Adrenal gland (tissue), 19 donors: ENCODE measurements at places on chromosomes 6 and 20. TPM values are rescaled to one million over a fixed set of nuclear protein-coding genes. Genes with fewer than 3 reads are reported as not detected.

The DPPA5 gene
- not detected for total RNA-seq

The RSPH3 gene
- total RNA-seq = 10.1 TPM

- H3K36me3 ChIP-seq = no peaks in the 10 kb centered on the region
- no peak for DNase-seq
- H3K4me3 ChIP-seq = no peak overlapping the region
- H3K27ac ChIP-seq = no peak overlapping the region
- H3K4me1 ChIP-seq = no peaks in the 10 kb centered on the region
These were observed 508.0 kb downstream of the TBC1D32 start for GRCh38 chr6:120826253-120826652.

GRCh38 chr6:76892542-76892941 lies 570.7 kb downstream of the HTR1B start:
- H3K27me3 ChIP-seq = no peaks in the 10 kb centered on the region
- no peak for DNase-seq
- no peak overlapping the region for H3K4me3 ChIP-seq
- H3K36me3 ChIP-seq = no peaks in the 10 kb centered on the region

The CLPSL2 gene
- not detected for total RNA-seq

The PRSS16 gene
- 0.78 TPM for total RNA-seq

DNA sequence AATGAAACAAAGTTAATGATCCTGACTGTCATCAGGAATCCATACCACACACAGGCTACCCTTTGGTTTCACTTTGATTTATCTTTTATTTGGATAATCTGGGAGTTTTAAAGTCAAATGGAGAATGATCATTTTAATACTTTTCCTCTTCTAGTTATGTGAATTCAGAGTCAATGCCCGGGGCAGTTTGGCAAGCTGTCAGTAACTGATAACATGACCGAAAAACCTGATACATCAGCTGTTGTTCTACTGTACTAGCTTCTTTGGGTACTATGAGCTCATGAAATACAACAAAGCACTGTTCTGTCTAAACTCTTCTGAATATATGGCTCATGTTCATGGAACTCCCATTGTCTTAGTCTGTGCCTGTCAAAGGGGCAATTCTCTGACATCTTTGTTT lies 30.2 kb downstream of the KLHL31 start:
- DNase-seq = no peak
- no peak overlapping the region for H3K4me3 ChIP-seq
- no peaks in the 10 kb centered on the region for H3K4me1 ChIP-seq
- H3K36me3 ChIP-seq = no peaks in the 10 kb centered on the region
- no peak overlapping the region for H3K27ac ChIP-seq
- H3K27me3 ChIP-seq = no peaks in the 10 kb centered on the region

GRCh38 chr6:43287717-43288679 lies 10.1 kb upstream of the SLC22A7 start:
- DNase-seq = no peak
- peaks cover 11% of the 10 kb centered on the region for H3K4me1 ChIP-seq
- no peaks in the 10 kb centered on the region for H3K27me3 ChIP-seq
- peak overlapping the region; percentile 16 for H3K27ac ChIP-seq
- no peak overlapping the region for H3K4me3 ChIP-seq

DNA sequence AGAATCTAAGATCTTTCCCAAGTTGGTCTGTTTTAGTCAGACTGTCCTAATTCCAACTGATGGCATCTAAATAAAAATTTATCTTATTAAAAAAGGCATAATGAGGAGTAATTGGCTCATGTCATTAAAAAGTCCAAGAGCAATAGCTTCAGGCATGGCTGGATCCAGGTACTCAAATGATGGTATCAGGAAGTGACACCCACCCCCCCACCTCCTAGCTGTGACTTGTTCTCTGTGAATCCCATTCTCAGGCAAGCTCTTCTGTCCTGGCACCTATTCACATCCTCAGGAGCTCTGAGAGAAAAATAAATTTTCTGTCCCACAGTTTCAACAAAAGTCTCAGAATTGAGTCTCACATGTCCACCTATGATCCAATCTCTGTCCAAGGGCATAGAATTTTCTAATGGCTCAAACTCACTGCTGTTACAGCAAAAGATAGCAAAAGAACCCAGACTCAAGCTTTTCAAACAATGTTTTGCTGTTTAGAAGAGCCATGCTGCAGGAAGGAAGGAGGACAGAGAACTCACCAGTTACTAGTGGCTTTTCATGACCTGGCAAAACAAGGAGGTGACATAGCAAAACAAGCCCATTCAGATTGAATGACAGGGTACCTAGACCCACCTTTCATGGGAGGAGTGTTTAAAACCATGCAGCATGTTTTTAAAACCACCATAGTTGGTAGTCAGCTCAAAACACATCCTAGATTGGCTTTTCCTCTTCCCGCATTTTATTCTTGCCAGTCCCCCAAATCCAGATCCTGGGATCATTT lies 496.1 kb downstream of the PREX1 start:
- H3K4me1 ChIP-seq = no peaks in the 10 kb centered on the region
- no peak overlapping the region for H3K27ac ChIP-seq
- H3K27me3 ChIP-seq = no peaks in the 10 kb centered on the region
- H3K4me3 ChIP-seq = no peak overlapping the region

GRCh38 chr6:56963043-56963442 lies 8.1 kb downstream of the BEND6 start:
- no peak for DNase-seq
- no peaks in the 10 kb centered on the region for H3K36me3 ChIP-seq
- no peak overlapping the region for H3K27ac ChIP-seq

GRCh38 chr6:100370265-100370664 lies 94.5 kb downstream of the SIM1 start:
- no peaks in the 10 kb centered on the region for H3K36me3 ChIP-seq
- H3K27me3 ChIP-seq = no peaks in the 10 kb centered on the region
- DNase-seq = no peak
- no peak overlapping the region for H3K4me3 ChIP-seq
- no peak overlapping the region for H3K27ac ChIP-seq
- no peaks in the 10 kb centered on the region for H3K4me1 ChIP-seq

- peaks cover 4% of the 10 kb centered on the region for H3K4me1 ChIP-seq
- H3K36me3 ChIP-seq = no peaks in the 10 kb centered on the region
- H3K27me3 ChIP-seq = no peaks in the 10 kb centered on the region
- no peak for DNase-seq
These were observed 276.5 kb downstream of the CDKAL1 start for GRCh38 chr6:20810727-20811108.

GRCh38 chr20:13455713-13456112 lies 183.0 kb downstream of the TASP1 start:
- no peak overlapping the region for H3K4me3 ChIP-seq
- no peaks in the 10 kb centered on the region for H3K4me1 ChIP-seq
- no peak for DNase-seq
- no peak overlapping the region for H3K27ac ChIP-seq
- H3K27me3 ChIP-seq = no peaks in the 10 kb centered on the region
- H3K36me3 ChIP-seq = no peaks in the 10 kb centered on the region

The MAP1LC3A gene
- 25.7 TPM for total RNA-seq

GRCh38 chr6:163415620-163416556 lies 1.4 kb downstream of the QKI start:
- DNase-seq = peak; percentile 65
- H3K4me1 ChIP-seq = peaks cover 21% of the 10 kb centered on the region
- H3K27me3 ChIP-seq = no peaks in the 10 kb centered on the region
- H3K4me3 ChIP-seq = peak overlapping the region; percentile 57
- H3K27ac ChIP-seq = peak overlapping the region; percentile 96

DNA sequence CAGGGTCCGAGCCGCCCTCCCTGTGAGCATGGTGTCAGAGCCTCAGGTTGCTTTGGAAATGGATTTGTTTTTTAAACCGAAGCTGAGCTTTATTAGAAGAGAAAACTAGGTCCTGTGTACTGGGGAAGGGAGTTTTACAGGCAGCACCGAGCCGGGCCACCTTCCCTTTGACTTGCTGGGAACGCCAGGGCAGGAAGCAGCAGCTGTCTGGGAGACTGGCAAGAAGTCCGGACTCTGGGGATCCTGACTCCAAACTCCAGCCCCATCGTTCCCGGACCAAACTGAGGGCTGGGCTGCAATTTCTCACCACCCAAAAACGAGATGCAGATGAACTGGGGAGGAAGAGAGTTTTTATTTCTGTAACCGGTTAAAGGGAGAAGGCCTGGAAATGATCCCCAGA lies 214.9 kb upstream of the KCNG1 start:
- DNase-seq = no peak
- H3K27me3 ChIP-seq = no peaks in the 10 kb centered on the region

The TMEM244 gene
- total RNA-seq = not detected

- H3K4me3 ChIP-seq = no peak overlapping the region
- no peaks in the 10 kb centered on the region for H3K36me3 ChIP-seq
- no peak for DNase-seq
- H3K27me3 ChIP-seq = no peaks in the 10 kb centered on the region
- no peaks in the 10 kb centered on the region for H3K4me1 ChIP-seq
These were observed 83.3 kb upstream of the NHSL1 start for GRCh38 chr6:138582573-138582972.

The DBNDD2 gene
- 24.7 TPM for total RNA-seq

- H3K4me3 ChIP-seq = no peak overlapping the region
- peaks cover 27% of the 10 kb centered on the region for H3K27me3 ChIP-seq
- no peak for DNase-seq
- peaks cover 14% of the 10 kb centered on the region for H3K4me1 ChIP-seq
- no peaks in the 10 kb centered on the region for H3K36me3 ChIP-seq
These were observed 506 bp downstream of the RGS17 start for GRCh38 chr6:153130515-153131036.

- H3K4me3 ChIP-seq = no peak overlapping the region
- no peak overlapping the region for H3K27ac ChIP-seq
- H3K27me3 ChIP-seq = no peaks in the 10 kb centered on the region
- H3K36me3 ChIP-seq = no peaks in the 10 kb centered on the region
These were observed 226.7 kb upstream of the PRDM1 start for GRCh38 chr6:105859457-105859856.

The SLC22A3 gene
- 33.7 TPM for total RNA-seq

The ASIP gene
- total RNA-seq = not detected

DNA sequence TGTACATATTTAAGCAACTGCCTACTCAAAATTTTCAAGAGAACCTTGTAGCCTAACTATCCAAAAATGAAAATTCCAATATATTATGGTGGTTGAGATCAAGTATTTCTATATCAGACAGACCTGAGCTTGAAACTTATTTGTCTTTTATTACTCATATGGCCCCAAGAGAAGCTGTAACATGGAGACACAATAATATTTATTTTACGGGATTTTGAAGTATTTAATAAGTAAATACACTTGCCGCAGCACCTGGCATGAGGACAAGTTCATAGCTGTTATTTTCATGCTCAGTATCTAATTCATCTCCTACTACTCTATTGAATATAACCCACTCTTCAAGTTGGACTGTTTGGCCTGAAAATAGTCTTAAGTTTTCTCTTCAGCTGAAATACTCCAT lies 28.0 kb downstream of the PTPRK start:
- H3K36me3 ChIP-seq = no peaks in the 10 kb centered on the region
- no peaks in the 10 kb centered on the region for H3K4me1 ChIP-seq
- no peak overlapping the region for H3K4me3 ChIP-seq
- no peak overlapping the region for H3K27ac ChIP-seq
- H3K27me3 ChIP-seq = no peaks in the 10 kb centered on the region

The TRAM2 gene
- total RNA-seq = 10.1 TPM

GRCh38 chr20:24589381-24589780 lies 120.0 kb downstream of the SYNDIG1 start:
- H3K4me1 ChIP-seq = no peaks in the 10 kb centered on the region
- no peak for DNase-seq
- H3K27me3 ChIP-seq = no peaks in the 10 kb centered on the region
- H3K4me3 ChIP-seq = no peak overlapping the region
- no peak overlapping the region for H3K27ac ChIP-seq
- H3K36me3 ChIP-seq = no peaks in the 10 kb centered on the region

The NT5DC1 gene
- 75.2 TPM for total RNA-seq

DNA sequence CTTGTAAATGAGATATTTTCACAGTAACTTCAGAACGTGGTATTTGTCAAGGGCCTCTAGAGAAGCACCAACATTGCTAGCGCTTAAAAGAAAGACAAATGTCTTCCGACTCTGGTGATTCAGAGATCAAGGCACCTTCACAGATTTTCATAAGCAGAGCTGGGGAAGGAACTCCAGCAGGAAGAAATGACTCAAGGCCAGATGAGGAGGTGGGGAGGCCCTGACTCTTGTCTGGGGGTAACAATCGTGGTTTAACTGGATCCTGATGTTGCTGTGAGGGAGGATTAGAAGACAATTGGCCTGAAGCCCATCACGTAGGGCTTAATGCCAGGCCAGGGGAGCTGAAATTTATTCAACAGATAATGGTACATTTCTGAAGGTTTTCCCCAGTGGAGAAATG lies 122.9 kb upstream of the QKI start:
- H3K27ac ChIP-seq = no peak overlapping the region
- H3K27me3 ChIP-seq = no peaks in the 10 kb centered on the region
- no peak overlapping the region for H3K4me3 ChIP-seq
- no peaks in the 10 kb centered on the region for H3K4me1 ChIP-seq
- DNase-seq = no peak

DNA sequence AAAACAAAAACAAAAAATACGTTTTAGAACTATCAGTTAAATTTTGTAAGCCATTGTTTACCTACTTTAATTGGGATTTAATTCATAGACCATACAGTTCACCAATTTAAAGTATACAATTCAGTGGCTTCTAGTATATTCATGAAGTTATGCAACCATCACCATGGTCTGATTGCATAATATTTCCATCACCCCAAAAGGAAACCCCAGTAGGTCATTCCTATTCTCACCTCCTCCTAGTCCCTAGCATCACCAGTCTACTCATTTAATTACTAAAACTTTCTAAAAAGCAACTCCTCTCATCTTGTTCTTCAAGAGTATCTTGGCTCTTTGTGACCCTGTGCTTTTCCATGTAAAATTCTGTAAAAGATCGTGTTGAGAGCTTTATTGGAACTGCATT lies 60.2 kb downstream of the ASXL1 start:
- H3K27me3 ChIP-seq = no peaks in the 10 kb centered on the region
- H3K4me1 ChIP-seq = no peaks in the 10 kb centered on the region
- H3K27ac ChIP-seq = no peak overlapping the region
- no peaks in the 10 kb centered on the region for H3K36me3 ChIP-seq

The C20orf204 gene
- 0.50 TPM for total RNA-seq

- H3K4me1 ChIP-seq = no peaks in the 10 kb centered on the region
- no peak for DNase-seq
- no peak overlapping the region for H3K27ac ChIP-seq
These were observed 152.8 kb downstream of the NFATC2 start for GRCh38 chr20:51389543-51390264.

The FAM217A gene
- total RNA-seq = not detected

GRCh38 chr6:126600258-126600916 lies 260.5 kb downstream of the CENPW start:
- no peaks in the 10 kb centered on the region for H3K36me3 ChIP-seq
- no peaks in the 10 kb centered on the region for H3K27me3 ChIP-seq
- DNase-seq = no peak
- no peak overlapping the region for H3K4me3 ChIP-seq
- peaks cover 4% of the 10 kb centered on the region for H3K4me1 ChIP-seq
- no peak overlapping the region for H3K27ac ChIP-seq

The NTSR1 gene
- not detected for total RNA-seq
